ENCODE measurements at places on chromosomes 5 and 9.
A peak's percentile ranks its signal among the peaks of the same experiment; 100 is the strongest.

DNA sequence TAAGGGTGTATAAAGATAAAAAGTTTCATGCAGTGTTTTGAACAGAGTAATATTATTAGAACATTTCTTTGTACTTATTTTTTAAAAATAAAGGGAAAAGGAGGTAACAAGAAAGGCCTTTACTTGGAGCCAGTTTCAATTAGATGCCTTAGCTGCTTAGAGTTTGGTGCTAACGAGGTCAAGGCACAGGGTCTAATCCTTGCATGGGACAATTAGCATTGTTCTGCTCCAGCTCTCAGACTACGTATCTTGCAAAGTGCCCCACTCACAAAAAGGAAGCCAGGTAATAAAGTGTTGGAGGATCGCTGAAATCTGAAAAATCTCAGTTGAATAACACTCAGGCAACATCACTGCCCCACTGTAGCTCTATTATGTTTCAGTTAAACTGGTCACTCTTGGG is 2011.3 kb downstream of the EFNA5 start:
- DNase-seq = no peak

DNA sequence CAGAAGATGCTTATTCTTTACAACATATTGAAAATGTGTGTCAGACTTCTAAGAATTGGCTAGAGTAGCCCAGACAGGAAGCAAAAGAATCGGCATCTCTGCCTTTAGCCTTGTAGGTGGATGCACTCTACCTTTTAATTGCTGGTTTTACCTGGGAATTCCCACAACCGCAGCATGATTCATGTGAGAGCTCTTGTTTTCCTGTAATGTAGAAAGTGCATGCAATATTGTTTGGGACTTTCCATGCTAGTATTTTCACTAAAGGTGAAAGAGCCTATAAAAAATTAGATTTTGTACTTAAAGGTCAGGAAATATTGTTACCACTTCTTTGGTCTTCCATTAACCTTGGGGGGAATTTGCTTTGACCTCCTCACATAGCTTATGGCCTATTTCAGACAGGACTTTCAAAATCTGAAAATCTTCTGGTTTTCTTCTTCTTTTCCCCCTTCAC is 89.8 kb downstream of the NTRK2 start:
- DNase-seq = peak; percentile 4

- no peak for DNase-seq
Measured at GRCh38 chr9:134380542-134381271, 54.5 kb downstream of the RXRA start.

DNA sequence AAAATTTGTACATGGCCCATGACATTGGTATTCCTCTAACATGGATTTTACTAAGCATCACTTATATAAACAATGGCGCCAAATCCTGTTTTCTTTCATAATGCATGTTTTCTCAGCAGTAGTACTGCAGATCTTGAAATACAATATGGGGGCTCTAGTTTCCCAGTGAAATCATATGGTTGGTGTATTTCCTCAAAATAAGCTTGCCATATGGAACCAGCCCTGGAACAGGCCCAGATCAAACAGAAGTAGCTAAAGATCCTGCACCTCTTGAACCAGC is 163.9 kb downstream of the ZNF608 start:
- DNase-seq = no peak

DNA sequence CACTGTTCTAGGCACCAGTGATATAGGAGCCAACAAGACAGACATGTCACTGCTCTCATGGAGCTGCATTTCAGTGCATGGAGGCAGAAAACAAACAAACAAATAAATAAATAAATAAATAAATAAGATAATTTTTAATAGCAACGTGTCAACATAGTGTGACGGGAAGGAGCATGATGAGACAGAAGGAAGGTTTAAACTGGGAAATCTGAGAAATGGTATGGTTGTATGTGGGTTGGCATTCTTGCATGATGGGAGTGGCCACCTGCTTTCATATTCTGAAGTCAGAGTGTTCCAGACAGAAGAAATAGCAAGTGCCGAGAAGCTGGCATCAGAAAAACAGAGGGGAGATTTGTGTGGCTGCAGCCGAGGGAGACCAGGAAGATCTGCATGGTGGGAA is at the start of gene PCA3:
Gene PCA3, plus strand, starts transcription at position 301 of the 400 bp plus-strand sequence.
- DNase-seq = no peak

DNA sequence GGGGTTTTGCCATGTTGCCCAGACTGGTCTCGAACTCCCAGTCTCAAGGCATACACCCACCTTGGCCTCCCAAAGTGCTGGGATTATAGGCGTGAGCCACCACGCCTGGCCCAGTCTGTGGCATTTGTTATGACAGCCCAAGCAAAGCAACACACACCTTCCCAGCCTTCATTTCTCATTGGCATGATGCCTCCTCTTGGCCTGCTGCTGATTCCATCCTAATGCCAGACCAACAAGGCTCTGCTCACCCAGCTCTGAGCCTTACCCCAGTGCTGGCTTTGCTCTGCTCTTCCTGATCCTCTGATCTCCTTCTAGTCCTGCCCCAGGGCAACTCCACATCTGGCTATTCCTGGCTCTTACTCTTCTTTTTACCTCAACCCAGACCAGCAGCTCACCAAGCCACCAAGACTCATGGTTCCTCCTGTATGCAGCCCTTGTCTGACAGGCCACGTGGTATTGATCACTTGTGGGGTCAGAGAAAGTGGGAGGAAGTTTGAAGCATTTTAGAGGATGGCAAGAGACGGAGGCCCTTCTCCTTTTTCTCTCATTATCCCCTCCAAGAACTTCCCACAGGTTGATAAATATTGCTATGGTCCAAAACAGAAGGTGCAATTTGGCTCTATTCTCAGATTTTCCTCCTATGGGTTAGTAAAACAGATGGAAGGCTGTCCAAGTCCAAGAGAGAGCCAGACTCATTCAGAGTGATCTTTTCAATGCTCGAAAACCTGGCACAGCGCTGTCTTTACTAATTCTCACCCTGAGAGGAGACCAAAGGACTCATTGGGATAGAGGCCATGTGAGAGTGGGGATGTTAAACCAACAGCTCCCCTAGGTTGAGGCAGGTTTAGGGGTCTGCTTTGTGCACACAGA is 958 bp downstream of the CD180 start:
- DNase-seq = no peak

- DNase-seq = no peak
Measured at GRCh38 chr9:12879961-12880360, 105.1 kb downstream of the LURAP1L start.

- DNase-seq = no peak
Measured at GRCh38 chr9:81850724-81851123, 77.5 kb upstream of the SPATA31D4 start.

DNA sequence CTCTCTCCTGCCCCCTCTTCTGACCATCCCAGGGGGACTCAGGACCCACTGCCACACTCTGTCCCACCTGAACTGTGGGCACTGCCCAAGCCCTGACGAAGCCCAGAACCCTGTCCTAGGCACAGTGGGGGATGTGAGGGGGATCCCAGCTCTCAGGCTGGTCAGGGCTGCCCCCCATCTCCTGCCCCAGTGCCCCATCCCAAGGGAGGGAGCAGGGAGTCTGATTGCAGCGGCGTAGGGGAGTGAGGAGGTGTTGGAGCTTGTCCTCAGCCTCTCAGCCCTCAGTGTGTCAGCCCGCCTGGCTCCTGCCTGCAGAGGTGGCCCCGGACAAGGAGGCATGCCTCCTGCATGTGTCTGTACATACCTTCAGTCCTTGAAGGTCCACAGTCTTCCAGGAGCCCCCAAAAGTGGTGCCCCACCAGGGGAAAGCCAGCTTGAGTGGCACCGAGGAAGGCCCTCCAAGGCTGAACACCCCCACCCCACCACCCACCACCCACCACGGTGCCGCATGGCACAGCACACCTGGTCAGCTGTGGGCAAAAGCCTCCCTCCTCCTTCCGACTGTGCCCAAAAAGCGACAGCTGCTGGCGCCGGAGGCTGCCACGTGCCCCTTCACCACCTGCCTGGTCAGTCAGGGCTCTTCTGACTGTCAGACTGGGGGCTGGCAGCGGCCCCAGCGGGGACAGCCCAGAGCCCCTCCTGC is 930 bp downstream of the SARDH start:
- no peak for DNase-seq

DNA sequence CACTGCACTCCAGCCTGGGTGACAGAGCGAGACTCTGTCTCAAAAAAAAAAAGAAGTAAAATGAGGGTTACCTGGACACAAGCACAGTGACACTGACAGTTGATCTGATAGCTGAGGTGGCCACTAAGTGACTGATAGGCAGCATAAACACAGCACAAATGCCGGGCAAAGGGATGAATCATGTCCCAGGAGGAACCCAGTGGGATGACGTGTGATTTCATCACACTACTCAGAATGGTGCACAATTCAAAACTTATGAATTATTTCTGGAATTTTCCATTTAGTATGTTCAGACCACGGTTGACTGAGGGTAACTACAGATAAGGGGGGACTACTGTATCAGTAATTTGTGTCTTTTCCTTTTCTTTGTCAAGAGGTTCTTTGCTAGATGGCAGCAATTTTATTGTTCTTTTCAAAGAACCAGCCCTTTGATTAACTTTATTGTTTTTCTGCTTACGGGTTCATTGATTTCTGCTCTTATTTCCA is 34.3 kb upstream of the RNF130 start:
- no peak for DNase-seq

DNA sequence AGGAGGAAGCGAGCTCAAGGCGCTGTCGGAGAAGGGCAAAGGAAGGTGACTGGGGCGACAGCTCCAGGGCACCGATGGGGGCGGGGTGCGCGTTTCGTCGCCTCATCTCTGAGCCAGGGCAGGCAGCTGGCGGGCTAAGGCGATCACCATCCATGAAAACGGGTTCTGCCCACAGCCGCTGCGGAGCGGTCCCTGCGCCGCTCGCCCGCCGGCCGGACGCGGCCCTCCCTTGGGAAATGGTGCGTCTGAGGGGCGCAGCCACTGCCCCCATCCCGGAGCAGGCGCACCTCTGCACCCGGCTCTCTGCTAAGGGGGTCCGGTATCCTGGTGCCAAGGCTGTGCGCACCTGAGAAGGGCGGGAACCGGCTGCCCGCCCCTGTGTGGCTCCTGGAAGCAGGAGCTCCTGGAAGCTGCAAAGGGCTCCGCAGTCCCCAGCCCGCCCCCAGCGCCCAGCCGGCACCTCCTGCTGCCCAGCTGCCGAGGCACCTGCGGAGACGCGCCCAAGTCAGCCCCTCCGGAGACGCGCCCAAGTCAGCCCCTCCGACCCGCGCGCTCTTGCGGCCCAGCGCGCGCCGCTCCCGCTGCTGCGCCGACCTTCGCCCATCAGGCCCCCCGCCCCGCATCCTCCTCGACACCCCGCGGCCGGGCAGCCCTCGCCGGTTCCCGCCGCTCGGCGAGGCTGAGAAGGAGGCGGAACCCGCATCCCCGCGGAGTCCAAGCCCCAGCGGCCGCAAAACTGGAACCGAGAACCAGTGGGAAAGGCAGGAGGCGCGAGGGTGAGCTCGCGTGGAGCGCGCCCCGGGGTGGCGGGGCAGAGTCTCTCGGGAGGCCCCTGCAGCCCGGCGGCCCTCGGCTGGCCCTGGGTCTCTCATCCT is 757 bp downstream of the ANKRD34B start:
- no peak for DNase-seq

- peak; percentile 15 for DNase-seq
Measured at GRCh38 chr9:31347082-31347617, 1037.3 kb upstream of the ACO1 start.

- no peak for DNase-seq
Measured at GRCh38 chr5:68214482-68215207, 911 bp upstream of the PIK3R1 start.

Data from activated T-cell treated with anti-CD3 and anti-CD28 coated beads for 4 hours (primary cell).